ENCODE measurements at places on chromosomes 1 and 21.
A peak's percentile ranks its signal among the peaks of the same experiment; 100 is the strongest.

DNA sequence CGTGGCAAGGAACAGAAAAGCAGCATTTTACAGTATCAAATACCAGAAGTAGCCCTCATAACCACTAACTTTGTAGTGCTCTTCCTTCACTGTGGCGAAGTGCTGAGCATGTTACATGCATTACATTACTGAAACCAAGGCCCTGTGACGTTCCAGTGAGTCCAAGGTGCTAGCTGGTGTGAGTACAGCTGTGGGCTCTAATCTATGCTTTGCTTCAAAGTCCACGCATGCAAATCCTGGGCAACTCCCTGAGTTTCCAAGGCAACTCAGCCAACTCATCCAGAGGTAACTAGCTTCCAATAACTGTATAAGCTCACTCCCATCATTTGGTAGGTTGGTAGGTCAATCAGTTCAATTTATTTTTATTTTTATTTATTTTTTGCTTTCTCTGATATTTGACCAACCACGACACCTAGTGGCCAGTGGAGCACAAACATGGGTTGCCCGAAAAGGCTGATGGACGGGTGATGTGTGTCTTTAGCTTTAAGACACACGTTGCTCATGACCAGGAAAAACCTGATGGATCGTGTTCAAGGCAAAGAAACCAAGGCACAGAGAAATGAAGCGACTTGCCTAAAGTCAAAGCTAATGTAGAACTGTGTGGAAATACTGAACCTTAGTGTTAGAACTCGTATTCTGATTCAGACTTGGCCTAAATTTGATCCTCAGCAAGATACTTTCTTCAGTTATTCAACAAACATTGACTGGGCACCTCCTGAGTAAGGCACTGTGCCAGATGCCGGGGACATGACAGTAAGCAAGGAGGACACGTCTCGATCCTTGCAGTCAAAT, 73.0 kb downstream of the GNG12 start:
- peak; percentile 24 for DNase-seq

DNA sequence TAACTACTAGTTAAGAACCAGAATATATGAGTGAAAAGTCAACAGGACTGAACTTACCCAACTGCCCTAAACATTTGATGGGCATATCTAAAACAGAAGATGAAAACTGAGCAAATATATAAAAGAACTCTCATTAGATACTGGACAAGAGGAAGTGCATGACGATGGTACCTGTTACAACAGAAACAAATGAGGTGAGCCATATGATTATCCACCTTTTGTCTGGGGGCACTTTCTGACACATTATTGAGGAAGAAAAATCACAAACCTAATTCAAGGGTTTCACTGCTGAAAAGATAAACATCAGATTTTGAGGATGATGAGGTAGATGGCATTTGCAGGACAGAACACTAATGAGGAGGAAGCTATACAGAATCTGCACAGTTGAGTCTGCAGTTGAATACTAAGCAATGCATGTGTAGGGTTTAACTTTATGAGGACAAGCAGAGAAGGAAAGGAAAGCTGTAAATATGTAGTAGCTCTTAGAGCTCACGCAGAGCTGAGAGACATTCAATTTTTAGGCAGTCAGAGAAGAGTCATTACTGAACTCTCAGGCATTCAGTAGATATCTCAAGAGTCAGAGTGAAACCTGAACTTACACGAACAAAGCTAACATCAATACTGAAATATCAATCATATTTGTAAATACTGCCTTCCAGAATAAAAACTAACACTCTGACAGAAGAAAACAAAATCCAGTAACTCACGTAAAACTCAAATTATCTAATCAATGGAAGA, 262.1 kb downstream of the AKT3 start:
- DNase-seq: no peak

- DNase-seq: no peak
Measured at GRCh38 chr1:85334962-85335361, 58.5 kb upstream of the BCL10 start.

- DNase-seq: no peak
Measured at GRCh38 chr1:110463725-110464124, 12.8 kb downstream of the PROK1 start.

- no peak for DNase-seq
Measured at GRCh38 chr1:105664495-105664894, 1392.0 kb upstream of the PRMT6 start.

DNA sequence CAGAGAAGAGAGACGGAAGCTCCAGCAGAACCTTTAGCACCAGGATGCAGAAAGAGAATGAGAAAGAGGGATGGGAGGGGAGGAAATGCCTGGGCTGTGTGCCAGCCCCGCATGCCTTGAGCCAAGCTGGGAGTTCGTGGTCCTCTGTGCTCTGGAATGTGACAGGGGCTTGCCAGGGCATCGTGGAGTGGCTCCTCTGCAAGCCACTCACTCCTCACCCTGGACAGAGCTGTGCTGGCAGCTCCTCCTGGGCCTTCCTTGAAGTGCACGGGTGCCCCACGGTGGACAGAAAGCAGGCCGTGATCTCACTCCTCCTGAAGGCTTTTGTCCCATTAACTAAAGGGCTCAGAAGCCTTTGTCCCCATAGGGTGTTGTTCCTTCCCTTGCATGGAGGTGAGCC, 34.8 kb upstream of the PRELP start:
- DNase-seq: no peak

- no peak for DNase-seq
Measured at GRCh38 chr1:3471356-3472087, 17.1 kb downstream of the ARHGEF16 start.

GRCh38 chr1:210722410-210723081, 393.8 kb downstream of the HHAT start:
- no peak for DNase-seq

DNA sequence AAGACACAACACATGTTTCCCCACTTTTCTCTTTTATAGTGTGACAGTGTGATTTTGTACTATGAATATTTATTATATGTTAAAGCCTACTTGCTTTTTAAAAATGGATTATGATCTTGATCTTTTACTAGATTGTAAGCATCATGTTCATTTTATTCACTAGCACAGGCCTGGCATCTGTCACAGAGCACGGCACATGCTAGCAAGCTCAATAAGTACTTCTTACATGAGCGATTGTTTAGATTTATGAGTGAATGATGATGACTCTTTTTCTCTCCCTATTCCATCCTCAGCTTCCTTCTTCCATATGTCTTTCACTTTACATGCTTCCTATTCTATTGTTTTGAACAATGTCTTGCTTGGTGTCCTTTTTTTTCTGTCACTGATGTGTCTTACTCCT, 1454.1 kb downstream of the MRPL39 start:
- DNase-seq: no peak

- no peak for DNase-seq
Measured at GRCh38 chr1:193952778-193953374, 766.5 kb upstream of the B3GALT2 start.

DNA sequence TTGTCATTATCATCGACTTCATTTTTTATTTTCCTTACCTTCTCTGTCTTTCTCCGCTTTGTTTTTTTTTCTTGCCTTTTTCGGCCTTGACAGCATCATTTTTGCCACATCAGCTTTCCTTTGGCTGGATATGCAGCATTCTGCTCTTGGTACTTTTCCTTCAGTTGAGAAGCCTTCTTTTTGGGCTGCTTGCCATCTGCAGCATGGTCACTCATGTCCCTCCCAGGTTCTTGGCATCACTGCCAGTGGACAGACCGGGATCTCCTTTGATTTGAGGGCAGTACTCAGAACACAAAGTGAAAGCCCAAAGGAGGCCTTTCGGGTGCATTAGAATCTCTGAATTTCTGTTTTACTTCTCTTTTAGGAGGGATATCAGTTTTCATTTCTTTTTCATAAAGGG, 3.7 kb upstream of the PARP1 start:
- DNase-seq: no peak

DNA sequence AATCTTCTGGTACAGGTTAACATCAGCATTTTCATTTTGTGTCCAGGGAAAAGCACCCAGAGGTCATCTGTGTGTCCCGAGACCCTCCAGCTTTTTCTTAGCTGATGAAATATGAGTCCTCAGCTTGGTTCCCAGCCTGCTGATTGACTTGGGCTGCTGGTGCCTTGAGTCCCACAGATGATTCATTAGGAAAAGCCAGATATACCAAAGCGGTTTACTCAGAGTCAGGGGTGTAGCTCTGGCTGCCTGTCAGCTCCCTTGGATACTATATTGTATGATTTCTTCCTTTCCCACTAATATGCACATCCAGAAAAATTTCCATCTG, 43.7 kb upstream of the MAB21L3 start:
- DNase-seq: no peak

DNA sequence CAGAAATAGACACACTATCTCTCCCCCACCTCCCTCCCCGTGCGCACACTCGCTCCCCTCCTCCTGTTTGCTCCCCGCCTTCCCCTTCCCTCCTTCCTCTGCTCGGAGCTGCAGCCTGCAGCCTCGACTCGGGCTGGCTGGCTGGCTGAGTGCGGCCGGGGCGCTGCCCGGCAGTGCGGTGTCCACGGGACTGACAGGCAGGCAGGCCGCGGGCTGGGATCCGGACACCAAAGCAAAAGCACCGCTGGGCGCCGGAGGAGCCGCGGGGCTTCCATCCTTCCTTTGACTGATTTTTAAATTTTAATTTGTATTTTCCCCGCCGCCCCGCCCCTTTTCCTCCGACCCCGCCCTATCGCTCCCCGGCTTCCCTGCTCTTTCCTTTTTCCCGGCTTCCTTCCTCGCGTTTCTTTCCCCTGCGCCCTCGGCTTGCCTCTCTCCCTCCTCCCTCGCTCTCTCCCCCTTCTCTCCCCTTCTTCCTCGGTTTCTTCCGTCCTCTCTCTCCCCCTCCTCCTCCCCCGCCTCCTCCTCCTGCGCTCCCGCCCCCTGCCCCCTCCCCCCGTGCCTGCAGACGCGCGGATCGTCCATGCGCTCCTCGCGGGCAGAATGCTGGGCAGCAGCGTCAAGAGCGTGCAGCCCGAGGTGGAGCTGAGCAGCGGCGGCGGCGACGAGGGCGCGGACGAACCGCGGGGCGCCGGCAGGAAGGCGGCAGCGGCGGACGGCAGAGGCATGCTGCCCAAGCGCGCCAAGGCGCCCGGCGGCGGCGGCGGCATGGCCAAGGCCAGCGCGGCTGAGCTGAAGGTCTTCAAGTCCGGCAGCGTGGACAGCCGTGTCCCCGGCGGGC, 109.4 kb downstream of the NAV1 start:
- no peak for DNase-seq
